Stimulated activated CD4-positive, alpha-beta T cell treated with anti-CD3 and anti-CD28 coated beads, Interleukin-1b, Interleukin-23, amount 100 ng/mL, for 1 hour (primary cell): ENCODE measurements at places on chromosomes 5 and 9.

- no peak for DNase-seq
Observed at GRCh38 chr5:32600054-32600622, 14.8 kb downstream of the SUB1 start.

DNA sequence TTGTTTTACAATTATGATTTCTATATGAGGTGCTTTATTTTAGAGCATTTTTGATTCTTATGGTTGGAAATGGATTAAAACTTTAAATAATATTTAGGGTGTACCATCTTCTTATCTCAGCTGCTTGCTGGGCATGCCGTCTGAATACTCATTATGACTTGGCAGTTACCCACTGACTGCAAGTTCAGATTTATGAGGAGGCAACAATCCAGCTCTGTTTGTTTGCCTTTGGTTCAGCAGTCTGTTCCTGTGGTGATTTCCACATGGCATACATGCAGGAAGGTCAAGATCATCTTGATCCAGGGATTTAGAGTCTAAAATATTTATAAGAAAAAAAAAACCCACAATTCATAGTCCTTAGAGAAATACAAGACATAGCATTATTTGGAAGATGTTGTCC, 1254.5 kb upstream of the NUDT12 start:
- DNase-seq: no peak

DNA sequence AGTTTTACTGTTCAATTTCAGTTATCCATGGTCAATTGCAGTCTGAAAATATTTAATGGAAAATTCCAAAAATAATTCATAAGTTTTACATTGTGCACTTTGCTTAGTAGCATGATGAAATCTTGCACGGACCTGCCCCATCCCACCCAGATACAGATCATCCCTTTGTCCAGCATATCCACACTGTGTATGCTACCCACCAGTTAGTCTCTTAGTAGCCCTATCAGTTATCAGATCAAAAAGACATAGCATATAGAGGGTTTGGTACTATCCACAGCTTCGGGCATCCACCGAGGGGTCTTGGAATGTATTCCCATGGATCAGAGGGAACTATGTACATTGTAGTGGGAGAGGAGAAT, 97.7 kb downstream of the SLC44A1 start:
- no peak for DNase-seq

GRCh38 chr5:69265931-69266330, 31.2 kb downstream of the CDK7 start:
- no peak for DNase-seq

DNA sequence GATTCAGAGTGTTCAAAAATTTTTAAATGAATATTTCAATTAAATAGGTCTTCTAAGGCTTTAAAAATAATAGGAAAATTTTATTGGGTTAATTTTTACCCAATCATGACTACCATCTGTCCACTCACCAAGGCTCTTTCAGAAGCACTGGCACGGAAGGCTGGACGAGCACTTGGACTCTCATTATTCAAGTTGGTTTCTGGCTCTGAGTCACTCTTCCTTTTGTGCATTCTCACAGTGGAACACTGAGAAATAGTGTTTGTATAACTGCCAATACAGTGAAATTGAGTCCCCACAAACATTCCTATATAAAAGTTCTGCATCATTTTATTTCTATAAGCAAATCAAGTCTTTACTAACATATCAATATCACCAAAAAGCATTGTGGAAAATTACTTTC, 1149.0 kb downstream of the EFNA5 start:
- no peak for DNase-seq

- no peak for DNase-seq
Observed at GRCh38 chr9:111058166-111058565, 19.9 kb upstream of the LPAR1 start.
